ENCODE measurements at places on chromosomes 2 and 18.

DNA sequence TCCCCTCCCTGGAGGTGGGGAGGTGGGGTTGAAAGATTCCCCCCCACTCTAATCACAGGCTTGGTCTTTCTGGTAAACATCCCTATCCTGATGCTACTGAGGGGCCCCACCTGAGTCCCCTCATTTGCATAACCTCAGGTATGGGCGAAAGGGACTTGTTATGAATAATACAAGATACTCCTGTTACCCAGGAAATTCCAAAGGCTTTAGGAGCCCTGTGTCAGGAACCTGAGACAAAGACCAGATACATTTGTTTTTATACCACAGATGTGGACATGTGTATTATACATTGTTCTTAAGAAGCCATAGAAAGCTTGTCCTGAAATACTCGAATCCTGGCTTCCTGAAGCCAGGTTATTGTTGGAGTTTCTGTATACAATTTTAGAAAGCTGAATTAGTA, 62.8 kb downstream of the MYO1B start:
- no peak for DNase-seq

DNA sequence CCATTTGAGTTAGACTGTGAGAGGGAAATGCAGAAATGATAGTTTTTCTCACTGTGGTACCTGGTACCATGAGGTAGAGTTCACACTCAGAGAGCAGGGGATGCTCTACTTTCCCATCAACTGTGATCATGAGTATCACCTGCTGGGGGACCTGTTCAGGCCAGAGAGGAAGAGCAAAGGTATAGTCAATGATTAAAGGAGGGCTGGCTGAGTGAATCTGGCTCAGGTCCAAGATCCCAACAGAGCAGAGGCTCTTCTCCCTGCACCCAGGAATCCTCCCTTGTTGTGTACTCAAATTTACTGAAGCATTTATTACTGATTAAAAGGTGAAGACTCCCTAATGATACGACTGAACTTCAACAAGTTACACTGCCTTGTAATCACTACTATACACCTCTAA, 104.6 kb upstream of the CHRNA1 start:
- no peak for DNase-seq

- DNase-seq, result no peak
These were observed 2.1 kb upstream of the PID1 start for GRCh38 chr2:229273006-229273722.

- peak; percentile 90 for DNase-seq
These were observed 533.7 kb upstream of the TNP1 start for GRCh38 chr2:217393585-217394032.

GRCh38 chr2:20578266-20578894, 72.5 kb downstream of the HS1BP3 start:
- no peak for DNase-seq

DNA sequence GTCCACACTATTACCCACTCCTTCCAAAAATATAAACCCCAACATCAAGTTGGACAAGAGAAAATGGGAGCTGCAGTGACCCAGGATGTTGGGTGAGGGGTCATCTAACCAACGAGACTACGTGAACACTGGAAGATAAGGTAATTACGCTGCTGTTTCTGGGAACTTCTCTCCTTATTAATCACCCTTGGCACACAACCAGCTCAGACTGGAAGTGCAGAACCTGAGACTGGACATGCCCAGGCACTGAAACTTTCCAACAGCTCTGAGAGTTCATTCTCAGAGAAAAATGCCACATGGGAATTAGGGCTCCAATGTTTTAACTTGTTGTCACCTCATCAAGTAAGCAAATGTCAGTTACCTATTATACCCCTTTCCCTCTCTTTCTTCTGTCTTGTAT, 135.3 kb downstream of the CCDC148 start:
- peak; percentile 44 for DNase-seq

DNA sequence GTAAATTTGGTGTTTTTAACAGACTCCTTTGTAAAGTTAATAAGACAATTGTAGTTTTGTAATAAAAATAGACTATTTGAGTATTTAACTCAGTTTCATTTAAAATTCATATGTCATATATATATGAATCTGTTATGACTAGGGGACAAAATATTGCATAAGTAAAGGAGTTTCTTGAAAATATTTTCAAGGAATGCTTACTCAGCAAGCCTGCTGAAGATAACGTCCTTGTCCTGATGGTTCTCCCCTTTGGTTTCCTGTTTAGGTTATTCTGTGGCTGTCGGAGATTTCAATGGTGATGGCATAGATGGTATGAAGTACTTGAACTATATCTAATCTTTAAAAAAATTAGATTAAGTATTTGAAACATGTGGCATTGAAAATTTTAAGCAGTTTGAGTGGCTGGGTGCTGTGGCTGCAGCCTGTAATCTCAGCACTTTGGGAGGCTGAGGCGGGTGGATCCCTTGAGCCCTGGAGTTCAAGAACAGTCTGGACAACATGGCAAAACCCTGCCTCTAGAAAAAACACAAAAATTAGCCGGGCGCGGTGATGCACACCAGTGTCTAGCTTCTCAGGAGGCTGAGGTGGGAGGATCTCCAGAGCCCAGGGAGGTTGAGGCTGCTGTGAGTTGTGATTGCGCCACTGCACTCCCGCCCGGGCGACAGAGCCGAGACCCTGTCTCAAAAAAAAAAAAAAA, 47.1 kb downstream of the ITGAV start:
- no peak for DNase-seq

DNA sequence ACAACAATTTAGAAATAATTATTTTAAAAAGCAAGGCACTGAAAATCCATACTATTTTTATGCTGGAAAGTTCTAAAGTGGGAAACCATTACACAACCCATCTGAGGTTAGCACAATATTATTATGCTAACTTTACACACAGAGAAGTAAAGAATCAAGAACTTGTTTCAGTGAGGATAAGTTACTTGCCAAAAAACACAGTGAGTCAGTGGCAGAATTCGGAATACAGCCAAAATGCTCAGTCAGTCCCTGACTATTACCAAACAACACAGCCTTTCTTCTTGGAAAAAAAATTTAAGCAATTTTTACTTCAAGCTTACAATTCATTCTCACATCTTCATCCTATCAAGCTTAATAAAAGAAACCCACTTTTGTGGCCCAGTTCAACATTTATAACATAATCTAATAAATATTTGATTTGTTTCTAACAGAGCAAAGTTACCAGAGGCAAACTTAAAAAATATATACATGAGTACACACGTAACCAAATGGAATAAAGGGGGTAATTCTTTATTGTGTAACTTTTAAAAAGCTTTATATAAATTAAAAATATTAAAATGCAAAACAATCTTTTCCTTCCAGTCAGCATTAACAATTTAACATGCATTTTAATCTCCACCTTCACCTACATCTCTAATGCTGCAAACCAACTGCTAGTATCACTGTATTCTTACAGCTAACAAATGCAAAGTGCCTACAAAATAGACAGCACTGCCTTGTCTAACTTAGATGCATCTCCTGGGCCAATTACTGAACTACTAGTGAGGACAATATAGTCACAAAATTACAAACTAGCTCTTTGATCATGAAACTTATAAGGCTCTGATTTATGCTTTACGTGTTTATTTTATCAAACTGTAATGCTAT, 55.2 kb downstream of the CCDC88A start:
- peak; percentile 96 for DNase-seq

- DNase-seq, result peak; percentile 45
These were observed 5.4 kb downstream of the IRS1 start for GRCh38 chr2:226794196-226794661.

GRCh38 chr2:134539981-134540380, 178.8 kb downstream of the TMEM163 start:
- no peak for DNase-seq

DNA sequence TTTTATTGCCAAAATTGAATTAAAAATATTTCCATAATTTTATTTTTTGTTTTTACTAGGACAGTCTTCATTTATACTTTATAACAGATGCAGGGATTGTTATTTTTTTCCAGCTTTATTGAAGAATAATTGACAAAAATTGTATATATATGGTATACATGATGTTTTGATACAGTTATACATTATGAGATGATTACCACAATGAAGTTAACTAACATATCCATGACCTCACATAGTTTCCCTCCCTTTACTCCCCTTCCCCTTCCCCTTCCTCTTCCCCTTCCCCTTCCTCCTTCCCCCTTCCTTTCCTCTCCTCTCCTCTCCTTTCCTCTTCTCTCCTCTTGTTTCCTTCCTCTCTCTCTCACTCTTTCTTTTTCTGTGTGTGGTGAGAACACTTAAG, 700.1 kb downstream of the CNTNAP5 start:
- DNase-seq, result no peak

GRCh38 chr2:117785740-117786139, 28.8 kb upstream of the DDX18 start:
- DNase-seq, result peak; percentile 57

DNA sequence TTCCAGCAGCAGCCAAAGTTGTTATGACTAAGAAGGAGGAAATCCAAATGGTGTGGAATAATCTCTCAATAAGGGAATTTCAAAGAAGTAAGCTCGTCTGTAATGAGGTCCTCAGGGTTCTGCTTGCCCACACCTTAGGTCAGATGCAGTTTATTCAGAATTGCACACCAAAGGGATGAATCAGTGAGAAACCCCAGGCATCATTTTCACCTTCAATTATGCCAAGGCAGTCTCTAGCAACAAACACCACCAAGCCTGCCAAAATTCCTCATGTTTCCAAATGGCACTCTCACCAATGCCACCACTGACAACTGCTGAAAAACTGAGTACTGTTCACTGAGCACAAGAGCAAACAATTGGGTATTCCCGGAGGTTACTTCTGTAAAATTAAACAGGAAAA, 43.6 kb downstream of the KCNG3 start:
- no peak for DNase-seq

- no peak for DNase-seq
These were observed 89.2 kb downstream of the SP100 start for GRCh38 chr2:230505162-230505561.
